ENCODE measurements at places on chromosomes 5 and 9. TPM values are rescaled to one million over a fixed set of nuclear protein-coding genes. Genes with fewer than 3 reads are reported as not detected.

Gene RUSC2
- total RNA-seq = 53.5 TPM

Gene GZMA
- 1.6 TPM for total RNA-seq

Gene CATSPER3
- 0.43 TPM for total RNA-seq

Gene MLANA
- not detected for total RNA-seq

Gene C1QTNF3
- 11.9 TPM for total RNA-seq

Gene CTNNA1
- 361 TPM for total RNA-seq

- no peak for DNase-seq
Observed at GRCh38 chr5:71533615-71534014, 53.5 kb upstream of the MCCC2 start.

DNA sequence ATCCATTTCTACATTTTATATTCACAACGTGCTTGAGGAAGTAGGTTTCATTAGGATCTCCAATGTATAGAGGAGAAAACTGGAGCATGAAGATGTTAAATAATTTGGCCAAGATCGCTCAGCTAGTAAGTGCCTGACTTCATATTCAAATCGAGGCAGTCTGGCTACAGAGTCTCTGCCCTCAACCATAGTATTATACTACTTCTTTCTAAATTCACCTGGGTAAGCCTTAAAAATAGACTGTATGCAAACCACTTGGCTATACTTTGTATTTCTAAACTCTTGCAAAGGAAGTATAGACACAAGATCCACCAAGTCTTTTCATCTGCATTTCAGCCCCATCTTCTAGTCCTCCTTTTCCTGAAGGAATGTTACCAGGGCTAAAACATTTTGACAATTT is 232.0 kb downstream of the PLK2 start:
- DNase-seq = no peak

DNA sequence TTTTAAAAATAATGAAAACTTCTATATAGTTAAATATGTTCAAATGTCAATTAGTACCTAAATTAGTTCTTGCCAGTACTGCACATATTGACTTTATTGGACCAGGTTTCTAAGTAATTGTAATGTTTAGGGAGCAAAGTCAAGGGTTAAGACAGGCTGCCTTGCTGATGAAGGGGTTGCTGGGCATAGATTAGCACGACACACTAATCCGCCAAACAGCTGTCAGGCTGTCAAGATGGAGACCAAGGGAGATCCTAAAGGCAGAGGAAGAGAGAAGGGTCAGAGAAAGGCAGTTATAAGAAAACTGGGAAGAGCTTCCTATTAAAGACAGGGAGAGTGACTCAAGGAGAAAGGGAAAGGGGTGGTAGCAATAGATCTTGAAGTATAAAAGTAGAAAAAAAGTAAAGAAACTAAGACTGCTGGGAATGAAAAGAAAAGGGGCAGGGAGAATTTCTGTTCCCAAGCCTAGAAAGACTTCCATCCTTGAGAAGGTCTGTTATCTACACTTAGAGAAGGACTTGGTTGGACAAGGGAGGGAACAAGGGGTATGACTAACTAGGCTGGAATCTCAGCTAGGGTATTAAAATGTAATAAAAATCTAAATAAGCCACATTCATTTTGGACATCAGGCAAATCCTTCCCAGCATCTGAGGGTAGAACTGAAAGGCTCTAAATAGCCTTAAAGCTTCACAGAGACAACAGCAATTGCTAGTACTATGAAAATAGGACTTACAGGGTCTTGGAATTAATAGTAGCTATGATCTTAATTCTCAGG is 188.7 kb downstream of the FBXL17 start:
- DNase-seq = no peak

- no peak for DNase-seq
Observed at GRCh38 chr5:8884029-8884428, 661.8 kb downstream of the SEMA5A start.

Gene SLC25A2
- 1.00 TPM for total RNA-seq

Gene MEF2C
- 94.1 TPM for total RNA-seq

Gene FLT4
- 18.0 TPM for total RNA-seq

DNA sequence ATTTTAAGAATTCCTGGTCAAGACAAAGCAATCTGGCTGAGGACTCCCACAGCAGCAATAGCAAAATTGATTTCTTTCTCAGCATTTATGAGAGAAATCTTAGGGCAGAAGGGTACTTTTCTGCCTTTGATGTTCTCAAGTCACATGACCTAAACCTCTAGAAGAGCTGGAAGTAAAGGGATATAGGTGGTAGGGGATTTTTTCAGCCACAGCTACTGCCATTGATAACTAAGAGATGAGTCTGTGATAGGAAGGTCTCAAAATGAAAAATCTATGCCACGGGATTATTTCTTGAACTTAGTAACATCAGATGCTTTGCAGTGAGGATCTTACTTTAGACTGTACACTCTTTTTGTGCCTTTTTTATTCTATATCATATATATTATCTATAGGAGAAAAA is 35.6 kb downstream of the IL6ST start:
- DNase-seq = no peak

DNA sequence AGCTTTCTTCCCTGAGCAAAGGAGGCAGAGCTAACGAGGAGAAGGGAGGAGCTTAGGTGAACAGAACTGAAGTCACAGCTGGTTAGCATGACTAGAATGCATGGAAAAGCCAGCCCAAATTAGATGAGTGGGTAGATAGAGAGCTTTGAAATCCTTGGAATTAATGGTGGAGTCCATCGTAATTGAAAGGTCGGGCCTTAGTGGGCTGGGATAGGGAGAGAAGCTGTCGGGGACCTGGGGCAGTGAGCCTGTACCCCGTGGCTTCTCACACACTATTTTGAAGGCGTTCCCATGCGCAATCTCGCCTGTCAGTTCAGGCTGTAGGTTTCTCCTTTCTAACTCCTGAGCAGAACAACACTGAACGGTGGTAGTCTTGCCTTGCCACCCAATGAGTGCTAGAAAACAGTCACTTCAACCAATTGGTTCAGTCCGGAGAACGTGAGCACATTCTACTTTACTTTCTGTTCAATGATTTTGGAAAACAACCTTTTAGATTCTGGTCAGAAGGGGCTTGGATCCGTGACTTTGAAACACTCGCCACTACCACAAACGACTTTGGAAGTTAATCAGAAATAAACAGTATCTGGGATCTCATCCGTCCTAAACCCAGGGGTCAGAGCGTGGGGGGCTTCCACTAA is 655 bp upstream of the RAI14 start:
- DNase-seq = no peak

Gene PTGES2
- total RNA-seq = 38.9 TPM

Gene MYMK
- total RNA-seq = not detected

GRCh38 chr9:123487944-123488548 is 132.0 kb downstream of the CRB2 start:
- DNase-seq = no peak

DNA sequence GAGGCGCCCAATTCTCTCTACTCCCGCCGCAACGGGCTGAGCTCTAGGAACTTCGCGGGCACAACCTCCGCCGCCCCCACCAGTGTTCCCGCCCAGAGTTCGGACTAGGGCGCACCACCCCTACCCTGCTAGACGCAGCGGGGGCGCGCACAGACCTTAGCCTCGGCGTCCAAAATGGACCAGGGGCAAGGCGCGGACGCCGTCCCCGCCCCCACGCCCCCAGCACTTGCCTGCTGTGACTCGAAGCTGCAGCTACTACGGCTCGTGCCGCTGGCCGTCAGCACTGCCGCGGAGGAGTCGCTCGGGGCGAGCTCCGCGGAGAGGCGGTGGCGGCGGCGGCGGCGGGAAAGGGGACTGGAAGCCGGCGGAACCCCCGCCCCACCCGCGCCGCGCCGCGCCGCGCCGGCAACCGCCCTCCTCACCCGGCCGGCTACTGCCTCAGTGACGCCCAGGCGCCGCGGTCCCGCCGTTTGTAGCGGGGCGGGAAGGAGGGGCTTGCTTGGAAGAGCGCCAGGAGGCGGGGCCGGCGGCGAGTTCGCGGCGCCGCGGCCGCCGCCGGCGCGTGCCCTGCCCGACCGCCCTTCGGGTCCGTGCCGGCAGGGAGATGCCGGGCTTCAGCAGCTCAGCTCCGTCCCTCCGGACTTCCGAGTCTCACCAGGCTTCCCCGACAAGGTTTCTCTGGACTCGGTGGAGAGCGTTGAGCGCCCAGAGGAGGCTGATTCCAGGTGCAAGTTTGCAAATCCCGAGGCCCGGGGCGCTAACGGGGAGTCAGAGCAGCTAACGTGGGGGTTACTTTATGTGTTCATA is 4.5 kb downstream of the ELAVL2 start:
- DNase-seq = peak; percentile 68

- DNase-seq = no peak
Observed at GRCh38 chr9:100725371-100725770, 147.5 kb downstream of the CAVIN4 start.

GRCh38 chr9:98916660-98917059 is 27.0 kb upstream of the COL15A1 start:
- DNase-seq = no peak

- DNase-seq = no peak
Observed at GRCh38 chr5:136141561-136141960, 8.9 kb downstream of the SMAD5 start.

Gene AQP7
- 4.6 TPM for total RNA-seq

DNA sequence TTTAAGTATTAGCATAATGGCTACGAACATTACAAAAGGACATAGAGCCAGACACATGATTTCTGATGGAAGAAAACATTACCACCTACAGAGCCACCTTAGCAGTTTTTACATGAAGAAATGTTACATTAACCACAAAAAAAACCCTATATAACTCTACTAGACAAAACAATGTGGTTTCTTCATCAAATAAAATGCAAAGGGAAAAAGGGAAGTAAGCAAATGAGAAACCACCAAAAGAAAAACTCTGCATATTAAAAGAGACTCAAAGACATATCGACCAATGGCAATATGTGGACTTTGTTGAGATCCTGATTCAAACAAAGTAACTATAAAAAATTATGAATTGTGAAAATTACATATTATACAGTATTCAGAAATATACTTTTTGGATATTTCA is 132.7 kb downstream of the TSSK1B start:
- DNase-seq = no peak

DNA sequence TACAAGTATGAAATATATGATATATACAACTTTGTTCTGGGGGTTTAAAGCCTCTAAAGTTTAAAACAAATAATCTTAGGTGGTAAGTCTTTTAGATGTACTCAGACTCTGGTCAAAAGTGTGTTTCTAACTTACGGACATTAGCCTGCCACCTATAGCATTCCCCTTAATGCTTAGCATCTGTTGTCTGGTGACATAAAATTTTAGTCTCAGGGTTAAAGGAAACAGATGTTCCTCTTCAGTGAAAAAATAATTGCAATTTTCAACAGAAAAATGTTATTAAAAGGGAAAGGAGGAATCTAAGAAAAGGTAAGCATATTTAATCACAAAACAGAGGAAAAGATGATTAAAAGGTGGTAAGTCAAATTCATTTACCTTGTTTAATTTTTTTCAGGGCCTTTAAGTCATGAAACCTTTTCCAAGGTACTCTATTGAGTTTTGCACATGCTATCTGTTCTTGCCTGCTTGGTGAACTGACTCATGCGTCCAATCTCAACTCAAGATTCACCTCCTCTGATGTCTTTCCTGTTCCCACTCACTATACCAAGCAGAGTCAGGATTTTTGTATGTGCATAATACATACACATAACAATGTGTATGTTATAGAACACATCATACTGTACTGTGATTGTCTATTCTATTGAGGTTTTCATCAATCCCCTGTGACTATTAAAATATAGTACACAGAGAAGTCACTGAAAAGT is 7.9 kb downstream of the TMEM167A start:
- no peak for DNase-seq

- DNase-seq = no peak
Observed at GRCh38 chr5:178129296-178129695, 1.5 kb upstream of the RMND5B start.

DNA sequence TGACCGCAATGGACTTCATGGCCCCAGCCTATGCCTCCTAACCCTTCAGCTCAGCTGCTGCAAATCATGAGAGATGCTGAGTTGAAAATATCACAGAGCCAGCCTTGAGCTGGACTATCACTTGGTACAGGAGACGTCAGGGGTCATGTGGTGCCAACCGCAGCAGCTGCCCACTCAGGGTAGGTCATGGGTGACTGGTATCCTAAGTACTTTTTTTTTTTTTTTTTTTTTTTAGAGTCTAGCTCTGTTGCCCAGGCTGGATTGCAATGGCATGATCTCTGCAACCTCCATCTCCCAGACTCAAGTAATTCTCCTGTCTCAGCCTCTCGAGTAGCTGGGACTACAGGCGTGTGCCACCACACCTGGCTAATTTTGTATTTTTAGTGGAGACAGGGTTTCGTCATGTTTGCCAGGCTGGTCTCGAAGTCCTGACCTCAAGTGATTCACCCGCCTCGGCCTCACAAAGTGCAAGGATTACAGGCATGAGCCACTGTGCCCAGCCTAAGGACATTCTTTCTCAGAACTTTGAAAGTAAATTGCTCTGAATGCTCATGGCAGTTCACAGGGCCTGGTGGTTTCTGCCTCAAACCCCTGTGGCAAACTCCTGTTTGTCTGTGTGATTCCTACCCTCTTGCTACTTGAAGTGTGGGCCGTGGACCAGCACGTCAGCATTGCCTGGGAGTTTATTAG is 21.3 kb downstream of the WWC1 start:
- peak; percentile 51 for DNase-seq

GRCh38 chr5:139743001-139743771 is 52.4 kb upstream of the PSD2 start:
- no peak for DNase-seq

GRCh38 chr5:149002761-149003689 is 59.8 kb downstream of the SH3TC2 start:
- DNase-seq = no peak
